ENCODE measurements at places on chromosomes 7 and 10.

- DNase-seq = no peak
Measured at GRCh38 chr10:11527691-11528255, 83.7 kb downstream of the USP6NL start.

DNA sequence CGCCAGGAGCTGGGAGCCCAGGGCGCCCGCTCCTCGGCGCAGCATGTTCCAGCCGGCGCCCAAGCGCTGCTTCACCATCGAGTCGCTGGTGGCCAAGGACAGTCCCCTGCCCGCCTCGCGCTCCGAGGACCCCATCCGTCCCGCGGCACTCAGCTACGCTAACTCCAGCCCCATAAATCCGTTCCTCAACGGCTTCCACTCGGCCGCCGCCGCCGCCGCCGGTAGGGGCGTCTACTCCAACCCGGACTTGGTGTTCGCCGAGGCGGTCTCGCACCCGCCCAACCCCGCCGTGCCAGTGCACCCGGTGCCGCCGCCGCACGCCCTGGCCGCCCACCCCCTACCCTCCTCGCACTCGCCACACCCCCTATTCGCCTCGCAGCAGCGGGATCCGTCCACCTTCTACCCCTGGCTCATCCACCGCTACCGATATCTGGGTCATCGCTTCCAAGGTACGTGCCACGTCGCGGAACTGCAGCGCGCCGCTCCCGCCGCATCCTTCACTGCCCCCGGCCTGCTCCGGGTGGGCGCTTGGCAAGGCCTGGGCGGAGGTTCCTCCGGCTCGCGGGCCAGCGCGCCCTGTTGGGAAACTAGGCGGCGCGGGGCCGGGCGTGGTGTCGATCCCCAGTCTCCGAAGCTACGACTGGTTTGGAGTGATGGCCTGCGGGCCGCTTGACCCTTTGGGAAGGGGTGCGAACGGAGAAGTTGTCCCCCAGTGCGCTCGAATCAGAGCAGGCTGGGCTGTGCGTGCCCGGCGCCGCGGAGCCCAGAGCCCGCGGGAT is 868 bp downstream of the EMX2 start:
- DNase-seq = no peak

DNA sequence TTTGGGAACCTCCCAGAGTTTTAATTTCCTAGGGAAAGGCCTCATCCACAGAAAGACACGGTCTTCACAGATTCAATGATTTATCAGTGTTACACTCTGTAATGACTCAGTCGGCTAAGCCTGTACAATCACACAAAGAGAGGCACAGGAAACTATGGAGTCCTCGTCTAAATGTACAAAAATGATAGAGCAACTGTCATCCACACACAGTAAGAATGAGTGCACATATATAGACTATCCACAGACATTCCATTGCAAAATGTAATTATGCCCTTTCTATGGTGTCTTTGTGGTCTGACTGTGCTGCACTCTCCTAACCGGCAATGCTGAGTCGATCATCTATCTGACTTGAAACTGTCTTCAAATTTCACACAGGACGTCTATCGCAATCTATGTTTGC is 3.5 kb upstream of the NAMPT start:
- DNase-seq = no peak

- no peak for DNase-seq
Measured at GRCh38 chr7:114085313-114085591, 166.4 kb upstream of the PPP1R3A start.

DNA sequence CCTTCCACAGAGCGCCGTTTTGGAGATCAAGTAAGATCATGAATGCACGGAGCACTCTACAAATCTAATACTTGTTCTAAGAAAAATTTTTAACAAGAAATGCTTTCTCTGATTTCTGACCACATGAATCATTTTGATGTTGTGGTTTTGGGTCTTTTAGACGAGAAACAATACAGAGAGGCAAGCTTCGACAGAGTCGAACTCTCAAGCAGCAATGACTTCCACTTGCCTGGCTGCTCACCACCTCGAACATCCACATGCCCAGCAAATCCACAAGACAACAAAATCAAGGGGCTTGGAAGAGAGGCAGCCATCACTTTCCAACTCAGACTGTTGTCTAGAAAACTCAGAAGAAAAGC is 69.4 kb upstream of the GSDME start:
- DNase-seq = no peak

DNA sequence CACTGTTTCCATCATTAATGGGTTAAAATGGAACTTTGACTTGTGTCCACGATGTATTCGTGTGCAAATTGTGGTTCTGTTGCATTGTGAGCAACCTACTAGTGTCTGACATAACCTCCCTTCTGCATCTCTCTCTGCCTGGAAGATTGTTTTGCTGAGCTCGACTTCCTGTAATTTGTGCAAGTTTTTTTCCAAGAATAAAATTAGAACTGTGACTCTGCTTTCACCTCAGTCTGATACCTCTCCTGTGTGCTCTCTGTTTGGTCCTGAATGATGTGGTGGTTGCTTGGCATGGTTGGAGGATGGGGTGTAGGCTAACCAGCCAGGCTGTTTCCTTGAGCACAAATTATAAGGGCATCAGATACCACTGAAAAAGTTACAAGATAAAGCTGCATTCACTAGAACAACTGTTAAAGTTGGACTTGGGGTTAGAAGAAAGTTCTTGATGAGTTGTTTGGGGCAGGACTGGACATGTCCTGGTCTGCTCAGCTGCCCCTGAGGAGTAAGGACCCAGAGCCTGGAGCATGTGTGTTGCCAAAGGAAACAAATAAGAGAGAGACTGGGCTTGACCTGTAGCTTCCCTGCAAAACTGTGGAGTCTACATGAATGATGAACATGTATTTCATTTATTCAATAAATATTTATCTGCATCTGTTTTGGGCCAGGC is 1.9 kb upstream of the VOPP1 start:
- no peak for DNase-seq

GRCh38 chr7:45256309-45256708 is 98.7 kb downstream of the RAMP3 start:
- no peak for DNase-seq

GRCh38 chr7:157978766-157979165 is 608.9 kb downstream of the PTPRN2 start:
- DNase-seq = no peak

DNA sequence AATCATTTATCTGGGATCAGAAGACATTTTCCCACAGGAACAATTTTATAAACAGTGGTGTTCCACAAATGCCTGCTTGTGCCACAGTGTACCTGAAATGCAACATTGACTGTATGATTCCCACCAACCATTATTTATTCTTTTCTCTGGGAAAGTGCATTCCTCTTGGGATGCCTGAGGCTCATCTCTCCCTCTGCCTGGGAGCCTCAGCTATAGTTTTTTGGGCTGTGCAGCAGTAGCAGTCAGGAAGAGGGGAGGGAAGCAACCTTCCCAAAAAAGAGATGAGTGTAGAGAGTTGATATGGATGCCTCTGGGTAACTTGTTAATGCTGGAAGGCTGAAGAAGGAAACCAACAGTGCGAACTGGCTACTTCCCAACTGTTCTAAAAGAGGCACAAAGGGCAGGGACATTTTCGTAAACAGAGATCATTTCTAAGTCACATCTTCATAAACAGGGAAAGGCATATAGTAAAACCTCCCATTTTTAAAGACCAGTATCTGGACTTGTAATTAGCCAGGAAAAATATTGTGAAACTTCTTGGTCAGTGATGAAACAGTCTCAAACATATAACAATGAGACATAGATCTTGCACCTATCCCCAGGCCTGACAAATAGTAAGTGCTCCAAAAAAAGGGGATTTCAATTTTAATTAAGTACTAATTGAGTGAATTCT is 1.4 kb upstream of the CALD1 start:
- DNase-seq = no peak

DNA sequence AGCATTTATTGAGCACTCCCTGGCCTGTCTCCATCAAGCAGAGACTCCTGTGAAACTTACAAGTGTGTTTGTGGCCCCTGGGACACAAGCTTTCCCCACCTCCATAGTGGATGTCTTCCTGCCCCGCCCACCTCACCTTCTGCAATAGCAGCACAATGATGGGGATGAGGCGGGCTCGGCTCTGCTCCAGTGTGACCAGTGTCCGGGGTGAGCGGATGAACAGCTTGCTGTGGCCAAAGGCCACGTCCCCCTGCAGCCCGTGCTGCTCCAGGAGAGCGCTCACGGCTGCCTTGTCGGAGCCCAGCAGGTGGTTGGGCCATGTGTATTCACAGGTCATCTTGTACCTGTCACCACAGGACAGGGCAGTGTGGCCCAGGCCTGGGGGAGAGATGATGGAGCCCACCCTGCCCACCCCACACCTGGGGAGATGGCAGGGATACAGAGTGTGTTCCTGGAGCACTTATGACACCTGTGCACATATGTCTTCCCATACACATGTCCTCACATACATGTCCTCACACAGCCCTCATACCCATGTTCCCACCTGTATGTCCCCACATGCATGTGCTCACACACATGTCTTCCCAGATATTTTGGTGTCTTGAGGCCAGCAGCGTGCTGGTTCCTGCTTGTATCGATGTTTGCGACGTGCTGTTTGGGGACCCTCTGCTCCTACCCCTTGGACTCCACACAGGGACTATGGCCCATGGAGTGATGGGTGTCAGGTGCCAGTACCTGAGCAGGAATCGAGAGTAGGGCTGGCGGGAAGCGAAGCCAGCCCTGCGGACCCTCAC is 12.7 kb downstream of the MYO1G start:
- no peak for DNase-seq

DNA sequence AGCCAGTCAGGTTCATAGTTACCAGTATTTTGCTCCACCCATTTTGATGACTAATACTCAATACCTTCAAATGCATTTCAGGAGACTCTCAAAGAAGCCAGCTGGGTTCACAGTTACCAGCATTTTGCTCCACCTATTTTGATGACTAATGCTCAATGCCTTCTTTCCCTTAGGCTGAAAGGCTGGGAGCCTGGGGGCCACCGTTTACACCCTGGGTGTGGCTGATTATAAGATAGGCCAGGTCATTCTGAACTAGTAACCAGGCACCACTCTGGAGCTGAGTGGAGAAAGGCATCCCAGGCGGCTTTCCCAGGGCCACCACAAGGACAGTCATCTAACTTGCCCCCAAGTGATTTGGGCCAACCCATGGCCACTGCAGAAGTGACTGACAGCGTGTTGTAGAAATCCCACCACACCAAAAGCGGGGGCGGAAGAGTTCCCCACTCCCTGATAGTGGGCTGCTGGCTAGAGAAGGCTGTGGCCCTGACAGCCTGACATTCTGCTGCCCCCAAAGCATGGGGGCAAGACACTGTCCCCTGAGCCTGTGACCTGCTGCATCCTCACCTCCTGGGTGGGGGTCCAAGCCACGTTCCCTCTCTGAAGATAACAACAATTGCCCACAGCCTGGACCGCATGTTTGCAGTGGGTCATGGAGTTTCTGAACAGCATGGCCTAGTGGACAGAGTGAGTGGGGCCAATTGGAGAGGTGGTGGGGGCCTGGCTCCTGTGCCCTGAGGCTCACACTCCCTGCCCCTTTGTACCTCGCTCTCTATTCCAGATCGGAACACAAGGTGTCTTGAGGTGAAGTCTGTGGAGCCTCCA is 23.0 kb upstream of the ZNF488 start:
- DNase-seq = no peak

GRCh38 chr10:9878383-9878782 is 1139.3 kb upstream of the CELF2 start:
- DNase-seq = no peak

GRCh38 chr10:124678557-124679240 is 65.5 kb downstream of the FAM53B start:
- DNase-seq = no peak

GRCh38 chr10:89553064-89553734 is 17.8 kb upstream of the SLC16A12 start:
- DNase-seq = no peak

- DNase-seq = no peak
Measured at GRCh38 chr10:132539894-132540293, 2.3 kb downstream of the INPP5A start.

DNA sequence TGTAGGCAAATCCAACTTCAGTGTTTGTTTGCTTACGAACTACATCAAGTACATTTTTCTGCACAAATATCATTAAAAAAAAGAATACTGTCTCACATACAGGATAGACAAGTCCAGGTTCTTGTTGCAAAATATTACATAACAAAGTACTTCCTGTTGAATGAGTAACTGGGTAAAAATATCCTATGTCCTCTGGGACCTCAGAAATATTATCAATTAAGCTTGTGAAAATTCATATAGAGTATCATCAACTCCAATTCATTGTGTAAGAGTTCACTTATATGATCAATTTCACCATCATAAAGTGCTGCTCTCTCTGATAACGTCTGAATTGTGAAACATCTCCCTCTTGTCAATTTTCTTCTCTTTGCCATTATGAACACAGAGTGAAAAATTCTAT is 22.6 kb downstream of the HERC4 start:
- DNase-seq = no peak

DNA sequence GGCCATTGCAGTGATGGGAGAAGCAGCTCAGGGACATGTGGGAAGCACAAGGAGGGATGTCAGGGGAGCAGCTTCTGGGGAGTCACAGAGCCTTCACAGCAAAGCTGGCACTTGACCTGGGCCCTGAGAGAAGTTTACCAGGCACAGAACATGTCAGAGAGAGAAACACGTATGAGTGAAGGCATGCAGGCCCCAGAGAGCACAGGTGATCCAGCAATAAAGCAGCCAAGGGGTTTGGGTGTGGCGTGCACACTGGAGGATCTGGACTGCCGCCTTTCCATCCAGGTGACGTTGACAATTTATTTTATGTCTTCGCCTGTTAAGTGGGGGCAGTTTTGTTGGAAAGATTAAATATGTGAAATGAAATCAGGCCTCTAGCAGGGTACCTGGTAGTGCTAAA is 252.6 kb upstream of the COBL start:
- DNase-seq = no peak

- DNase-seq = no peak
Measured at GRCh38 chr7:29005829-29006228, 47.7 kb upstream of the TRIL start.

GRCh38 chr7:105017657-105018365 is 3.8 kb downstream of the KMT2E start:
- DNase-seq = no peak

- no peak for DNase-seq
Measured at GRCh38 chr10:105990529-105990928, 1174.0 kb downstream of the SORCS1 start.

- DNase-seq = no peak
Measured at GRCh38 chr7:24727154-24728120, 29.8 kb downstream of the GSDME start.

DNA sequence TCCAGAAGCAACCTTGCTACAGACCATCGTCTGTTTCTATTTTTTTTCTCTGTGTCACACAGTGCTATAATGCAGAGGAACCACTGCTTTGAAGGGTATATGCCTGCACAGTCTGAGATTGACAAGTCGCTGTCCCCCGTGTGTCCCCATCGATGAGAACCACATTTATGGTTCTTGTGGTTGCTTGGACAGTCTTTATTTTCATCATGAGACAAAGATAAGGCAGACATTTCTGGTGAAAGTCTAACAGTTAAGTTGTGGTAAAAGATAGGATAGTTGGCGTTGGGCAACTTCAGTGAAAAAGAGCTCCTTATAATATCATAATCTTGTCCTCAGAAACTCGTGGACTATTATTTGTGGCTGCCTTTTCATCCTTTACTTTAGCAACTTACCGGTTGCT is 6.3 kb upstream of the AKR1E2 start:
- DNase-seq = no peak

DNA sequence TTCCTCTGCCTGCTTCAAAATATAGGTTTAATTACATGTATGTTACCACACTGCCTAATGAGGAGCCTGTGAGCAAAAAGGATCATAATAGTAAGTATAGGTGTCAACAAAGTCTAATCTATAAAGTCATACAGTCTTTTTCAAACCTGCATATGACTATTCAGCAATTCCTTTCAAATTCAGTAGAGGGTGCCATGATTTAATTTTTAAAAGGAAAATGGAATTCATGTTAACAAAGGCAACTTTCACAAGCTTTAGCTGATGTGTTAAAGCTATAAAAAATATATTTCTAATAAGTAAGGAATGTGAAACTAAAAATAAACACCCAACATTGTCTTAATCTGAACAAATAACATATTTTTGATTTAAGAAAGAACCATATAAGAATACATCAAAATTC is 52.1 kb downstream of the MPP7 start:
- no peak for DNase-seq
